ENCODE measurements at places on chromosomes 11 and 22.

- no peak for DNase-seq
Measured at GRCh38 chr22:32752816-32753520, 48.5 kb upstream of the TIMP3 start.

- DNase-seq: no peak
Measured at GRCh38 chr22:24160546-24160945, 20.7 kb upstream of the SUSD2 start.

DNA sequence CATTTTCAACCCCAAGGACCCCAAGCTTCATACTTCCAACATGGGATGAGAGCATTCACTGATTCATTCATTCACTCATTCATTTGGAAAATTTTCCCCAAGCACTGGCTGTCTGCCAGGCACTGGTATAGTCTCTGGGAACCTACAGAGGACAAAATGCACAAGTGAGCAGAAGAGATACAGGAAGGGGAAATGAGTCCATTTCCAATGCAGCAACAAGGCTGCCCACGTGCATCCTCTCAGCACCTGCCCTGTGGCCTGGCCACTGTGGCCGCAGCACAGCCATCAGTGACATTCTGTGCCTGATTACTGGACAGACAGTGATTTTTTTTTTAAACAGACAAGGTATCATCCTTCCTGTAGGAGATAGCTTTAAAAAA lies 96.0 kb upstream of the PITPNB start:
- no peak for DNase-seq

DNA sequence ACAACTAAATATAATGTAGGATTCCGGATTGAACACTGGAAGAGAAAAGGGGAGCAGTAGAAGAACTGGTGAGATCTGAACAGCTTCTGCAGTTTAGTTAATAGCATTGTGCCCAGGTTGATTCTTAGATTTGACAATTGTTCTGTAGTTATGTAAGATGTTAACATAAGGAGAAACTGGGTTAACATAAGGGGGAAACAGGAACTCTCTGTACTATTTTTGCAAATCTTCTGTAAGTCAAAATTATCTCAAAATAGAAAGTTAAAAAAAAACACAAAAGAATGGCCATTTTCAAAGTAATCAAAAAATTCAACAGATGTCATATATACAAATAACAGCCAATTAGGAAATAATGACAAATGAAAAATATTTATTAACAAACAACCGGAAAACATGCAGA lies 18.7 kb upstream of the LRP5 start:
- DNase-seq: no peak

GRCh38 chr22:24141586-24141985 lies 39.7 kb upstream of the SUSD2 start:
- no peak for DNase-seq

DNA sequence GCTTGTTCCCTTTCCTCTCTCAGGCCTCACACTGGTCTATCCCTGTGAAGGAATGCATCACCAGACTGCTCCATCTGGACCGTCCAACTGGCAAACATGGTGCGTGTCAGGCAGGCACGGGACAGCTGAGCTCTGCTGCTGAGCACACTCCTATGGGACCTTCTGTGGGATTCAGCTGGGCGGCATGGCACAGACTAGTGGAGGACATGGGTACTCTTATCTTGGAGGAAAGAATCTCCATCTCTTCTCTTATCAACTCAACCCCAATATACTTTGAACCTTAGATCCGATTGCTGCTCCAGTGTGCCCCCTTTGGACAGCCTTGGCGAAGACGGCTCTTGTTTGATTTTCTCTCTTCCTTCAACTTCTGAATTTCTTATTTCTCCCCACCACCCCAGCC lies 593.6 kb downstream of the ETS1 start:
- no peak for DNase-seq

DNA sequence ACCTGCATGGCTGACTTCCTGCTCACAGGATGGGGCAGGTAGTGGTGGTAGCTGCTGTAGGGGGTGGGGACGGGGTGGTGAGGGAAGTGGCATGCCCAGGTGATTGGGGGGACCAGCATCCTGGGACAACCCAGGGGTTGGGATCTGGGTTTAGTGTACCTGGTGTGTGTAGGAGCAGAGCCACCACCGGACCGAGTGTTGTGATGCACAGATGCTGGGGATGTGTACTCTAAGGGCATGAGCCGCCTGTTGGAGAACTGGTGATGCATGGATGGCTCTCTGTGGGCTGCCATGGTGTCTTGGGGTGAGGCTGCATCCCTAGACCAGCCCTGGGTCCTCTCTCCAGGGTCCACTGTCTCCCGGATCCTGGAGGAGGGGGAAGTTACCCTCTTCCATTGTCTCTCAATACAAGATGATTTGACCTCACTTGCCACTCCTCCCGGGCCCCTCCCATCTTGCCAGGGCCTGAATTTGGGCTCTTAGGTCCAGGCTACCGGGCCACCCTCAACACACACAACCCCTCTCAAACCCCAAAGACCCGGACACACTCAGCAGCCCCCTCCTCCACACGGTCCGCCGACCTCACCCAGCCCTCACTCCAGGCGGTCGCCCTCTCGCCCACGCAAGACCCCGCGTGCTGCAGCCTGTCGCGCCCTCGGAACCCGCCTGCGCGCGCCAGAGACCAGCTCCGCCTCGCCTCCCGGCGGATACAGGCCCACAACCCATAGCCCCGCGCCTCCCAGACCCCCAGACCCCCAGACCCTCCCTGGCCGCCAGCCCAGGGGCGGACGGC lies 619 bp downstream of the LRRC75B start:
- no peak for DNase-seq
